Kidney epithelial cell (primary cell): ENCODE measurements at places on chromosomes 6 and 20.

DNA sequence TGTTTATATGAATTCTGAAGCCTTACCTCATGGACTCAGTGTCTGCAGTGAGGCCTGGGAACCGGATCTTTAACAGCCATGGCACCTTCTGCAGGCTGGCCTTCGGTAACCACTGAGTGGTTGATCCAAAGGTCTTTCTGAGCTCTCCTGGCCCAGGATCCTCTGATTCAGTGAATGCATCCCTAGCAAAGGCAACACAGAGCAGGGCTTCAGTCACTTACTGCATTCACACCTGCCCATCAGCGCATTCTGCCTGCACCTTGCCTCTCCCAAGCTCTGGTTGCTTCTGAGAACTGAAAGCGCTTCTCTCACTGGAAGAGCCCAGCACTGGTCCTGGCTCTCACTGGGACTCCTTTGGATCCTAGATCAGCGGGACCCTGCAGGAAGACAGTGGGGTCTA lies 8.4 kb upstream of the CST9 start:
- no peak for DNase-seq

- DNase-seq, result no peak
These were observed 10.8 kb upstream of the ECT2L start for GRCh38 chr6:138785079-138785478.

DNA sequence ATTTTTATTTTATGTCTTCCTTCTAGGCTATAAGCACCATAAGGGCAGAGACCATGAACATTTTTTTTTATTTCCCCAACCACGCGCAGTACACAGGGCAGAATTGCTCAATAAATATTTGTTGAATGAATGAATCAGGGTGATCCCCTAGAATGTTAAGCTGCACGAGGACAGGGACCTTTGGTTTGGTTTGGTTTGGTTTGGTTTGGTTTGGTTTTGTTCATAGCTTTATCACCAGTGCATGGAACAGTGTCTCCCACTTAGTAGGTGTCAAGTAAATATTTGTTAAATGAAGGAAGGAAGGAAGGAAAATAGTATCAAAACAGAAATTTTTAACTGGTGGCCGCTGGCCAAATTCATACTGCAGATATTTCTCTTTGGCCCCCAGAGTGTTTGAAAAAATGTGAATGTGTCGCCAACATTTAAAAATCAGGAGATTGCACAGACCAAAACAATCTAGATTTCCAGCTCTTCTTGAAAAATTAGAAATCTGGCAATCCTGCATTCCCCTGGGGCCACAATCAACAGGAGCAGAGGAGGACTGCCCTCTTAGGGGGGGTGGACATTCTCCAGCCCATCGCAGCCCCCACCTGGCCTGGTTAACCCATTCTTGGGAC lies 205.3 kb downstream of the EYA2 start:
- DNase-seq, result no peak

DNA sequence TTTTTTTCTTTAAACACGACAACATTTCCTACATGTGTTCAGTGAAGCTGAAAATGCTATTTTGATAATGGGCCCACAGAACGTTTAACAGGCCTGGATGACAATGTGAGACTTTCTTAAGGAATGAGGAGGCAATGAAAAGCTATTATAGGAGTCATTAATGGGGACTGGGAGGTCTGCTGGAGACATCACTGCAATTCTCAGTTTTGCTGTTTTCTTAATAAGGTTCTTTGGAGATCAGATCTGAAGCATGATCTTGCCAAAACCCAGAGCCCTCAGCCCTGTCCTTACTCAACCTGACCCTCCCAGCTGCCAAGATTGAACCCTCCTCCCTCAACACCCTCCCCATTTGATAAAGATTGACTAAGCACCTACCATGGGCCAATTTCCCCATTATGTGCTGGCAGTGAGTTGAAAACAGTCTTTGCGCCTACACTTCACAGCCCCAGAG lies 353.1 kb downstream of the MAFB start:
- DNase-seq, result no peak
